NCI-H2107 (cell line): ENCODE measurements at places on chromosomes 11 and 22.

GRCh38 chr11:92886243-92886905, 83.1 kb upstream of the MTNR1B start:
- peak; percentile 61 for DNase-seq

DNA sequence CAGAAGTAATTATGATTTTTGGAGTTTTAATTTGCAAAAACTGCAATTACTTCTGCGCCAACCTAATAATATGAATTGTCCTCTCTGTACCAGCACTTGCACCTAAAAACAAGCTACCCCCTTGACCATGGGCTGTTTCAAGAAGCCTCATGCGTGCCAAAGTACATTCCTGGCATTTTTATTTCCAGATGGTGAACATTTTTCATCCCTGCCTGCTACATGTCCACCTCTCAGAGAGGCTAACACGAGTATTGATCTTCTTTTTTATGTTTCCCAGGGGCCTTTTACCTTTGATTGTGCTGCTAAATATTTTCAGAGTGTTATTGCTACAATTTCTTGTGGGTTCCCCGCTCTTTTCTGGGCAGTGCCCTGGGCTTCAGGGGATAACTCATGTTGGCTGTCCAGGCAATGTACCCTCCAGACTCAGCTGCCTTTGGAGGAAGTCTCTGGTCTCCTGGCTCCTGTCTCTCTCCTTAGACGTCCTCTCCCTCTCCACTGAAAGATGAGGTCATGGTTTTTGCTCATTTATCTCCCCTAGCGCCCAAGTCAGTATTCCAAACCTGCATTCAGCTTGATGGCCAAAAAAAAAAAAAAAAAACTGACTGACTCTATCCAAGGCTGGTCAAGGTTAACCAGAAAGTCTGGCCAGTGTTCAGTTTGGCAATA, 86.2 kb upstream of the ASPHD2 start:
- no peak for DNase-seq

- DNase-seq = no peak
Measured at GRCh38 chr11:1228921-1229451, 6.1 kb downstream of the MUC5B start.

GRCh38 chr11:42329929-42330565, 870.6 kb upstream of the LRRC4C start:
- DNase-seq = no peak

DNA sequence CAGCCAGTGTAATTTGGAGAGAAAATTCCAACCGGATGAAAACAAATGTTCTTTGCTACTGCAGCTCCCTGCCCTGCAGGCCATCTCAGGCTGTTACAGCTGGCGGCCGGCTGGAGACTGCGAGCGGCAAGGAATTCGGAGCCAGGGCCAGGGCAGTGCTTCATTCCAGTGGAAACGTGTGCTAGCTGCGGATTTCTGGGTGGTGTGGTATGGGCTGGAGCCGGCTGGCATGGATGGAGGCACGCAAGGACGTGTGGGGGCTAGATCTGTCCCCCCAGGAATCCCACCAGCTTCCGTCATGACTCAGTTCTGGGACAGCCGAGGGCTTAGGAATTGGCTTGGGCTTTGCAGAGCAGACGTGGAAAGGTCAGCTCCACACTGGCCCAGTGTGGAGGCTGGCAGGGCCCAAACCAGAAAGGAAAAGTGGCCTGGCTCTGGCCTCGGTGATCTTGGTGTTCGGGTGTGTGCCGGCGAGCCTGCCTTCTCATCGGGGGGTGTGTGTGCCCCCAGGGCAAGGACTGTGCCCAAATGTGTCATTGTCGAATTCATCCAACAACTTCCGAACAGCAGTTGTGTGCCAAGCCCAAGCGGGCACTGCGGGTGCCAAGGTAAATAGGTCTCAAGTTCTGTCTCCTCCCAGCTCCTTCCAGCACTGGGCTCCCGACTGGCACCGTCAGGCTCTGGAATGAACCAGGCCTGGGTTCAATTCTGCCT, 48.1 kb upstream of the SHISAL1 start:
- no peak for DNase-seq

- no peak for DNase-seq
Measured at GRCh38 chr11:559712-560304, 730 bp downstream of the LMNTD2 start.

- DNase-seq = no peak
Measured at GRCh38 chr22:48054596-48054995, 1292.1 kb downstream of the TBC1D22A start.

GRCh38 chr11:15761235-15761634, 595.1 kb downstream of the SOX6 start:
- no peak for DNase-seq

- no peak for DNase-seq
Measured at GRCh38 chr11:64165842-64166635, at the start of gene MACROD1. Gene MACROD1 (minus strand): TSS chr11:64166113. CDS start chr11:64165994, 119 bp downstream.

DNA sequence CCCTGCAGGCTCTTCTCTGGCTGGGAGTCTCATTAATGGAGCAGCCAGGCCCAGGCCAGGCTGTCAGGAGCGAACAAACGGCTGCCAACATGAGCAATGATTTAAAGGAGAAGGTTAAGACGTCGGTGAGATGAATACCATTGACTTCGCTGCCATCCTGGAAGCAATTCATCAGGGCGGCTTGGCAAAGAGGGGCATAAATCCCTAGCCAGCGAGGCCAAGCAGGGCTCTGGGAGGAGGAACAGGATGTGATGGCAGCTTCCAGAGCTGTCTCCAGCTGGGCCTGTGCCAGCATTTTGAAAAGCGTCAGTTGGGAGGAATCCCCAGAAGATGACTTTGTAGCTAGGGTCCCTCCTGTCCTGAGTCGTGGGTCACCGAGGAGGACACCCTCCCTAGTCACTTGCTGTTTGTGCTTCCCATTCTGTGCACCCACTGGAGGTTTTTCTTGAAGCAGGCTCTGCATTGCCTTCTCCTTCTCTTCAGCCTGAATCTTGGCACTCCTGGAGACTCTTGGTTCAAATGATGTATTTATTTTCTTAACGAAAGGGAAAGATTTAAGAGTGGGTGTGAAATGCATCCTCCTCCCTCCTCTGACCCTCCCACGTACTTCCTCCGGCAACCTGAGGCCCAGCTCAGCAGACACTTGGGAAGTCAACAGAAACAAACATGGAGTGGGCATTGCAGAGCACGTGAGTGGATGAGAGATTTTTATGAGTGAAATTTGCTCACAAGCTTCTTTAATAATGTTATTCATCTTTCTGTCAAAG, 476.3 kb upstream of the CADM1 start:
- no peak for DNase-seq

GRCh38 chr11:2691355-2691761, 8.4 kb downstream of the KCNQ1OT1 start:
- DNase-seq = no peak

DNA sequence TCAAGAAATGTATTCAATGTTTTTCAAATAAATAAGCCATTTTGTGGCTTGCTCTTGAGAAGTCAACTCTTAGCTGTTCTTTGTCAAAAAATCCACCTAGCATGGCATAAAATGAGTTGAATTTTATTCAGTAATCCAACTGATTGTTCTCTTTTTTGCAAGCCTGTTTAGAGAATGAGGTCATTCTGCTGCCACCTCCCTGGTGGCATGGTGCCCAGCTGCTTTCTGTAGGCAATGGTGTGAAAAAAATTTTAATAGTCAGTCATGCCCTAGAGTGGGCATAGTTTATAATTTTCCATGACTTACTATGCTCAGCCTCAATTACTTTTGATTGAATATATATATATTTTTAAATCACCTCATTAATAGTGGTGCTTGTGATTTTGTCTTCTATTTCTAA, 177.2 kb downstream of the INSC start:
- DNase-seq = no peak

DNA sequence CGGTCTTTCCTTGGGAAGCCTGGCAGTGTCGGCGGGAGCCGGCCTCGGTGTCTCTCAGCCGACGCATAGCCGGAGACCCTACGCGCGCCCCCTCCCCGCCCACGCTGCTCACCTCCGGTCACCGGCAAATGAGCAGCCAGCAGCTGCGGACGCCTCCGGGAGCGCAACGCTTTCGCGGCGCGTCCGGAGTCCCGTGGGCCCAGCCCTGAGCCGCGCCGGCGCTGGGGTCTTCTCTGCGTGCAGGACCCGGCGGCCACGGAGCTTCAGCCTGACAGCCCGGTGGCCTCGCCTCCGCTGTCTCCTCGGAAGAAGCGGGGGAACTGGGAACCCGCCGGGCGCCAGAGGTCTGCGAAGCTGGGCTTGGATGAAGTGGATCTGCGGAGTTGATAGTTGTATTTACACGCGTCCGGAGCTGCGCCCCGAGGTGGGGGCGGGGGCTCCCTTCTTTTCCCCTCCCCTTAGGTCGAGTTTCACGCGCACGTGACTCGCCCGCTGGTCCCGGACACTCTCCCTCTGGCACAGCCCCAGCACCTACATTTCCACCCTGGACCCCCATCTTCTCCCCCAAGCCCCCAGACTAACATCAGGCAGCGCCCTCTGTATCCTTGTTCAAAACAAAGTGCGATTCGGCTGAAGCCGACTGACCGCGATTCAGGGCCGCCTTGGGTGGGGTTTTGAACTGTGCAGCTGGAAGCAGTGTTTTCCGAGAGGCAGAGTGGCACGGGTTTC, at the start of gene SLC43A1:
SLC43A1 (minus strand) TSS at position 371 of the 729 bp plus-strand sequence. CDS start 1,591 bp downstream, outside the sequence.
- DNase-seq = no peak

GRCh38 chr22:19419464-19420178, 11.9 kb downstream of the HIRA start:
- no peak for DNase-seq

- DNase-seq = no peak
Measured at GRCh38 chr22:44883011-44883421, 126.8 kb downstream of the PHF21B start.

DNA sequence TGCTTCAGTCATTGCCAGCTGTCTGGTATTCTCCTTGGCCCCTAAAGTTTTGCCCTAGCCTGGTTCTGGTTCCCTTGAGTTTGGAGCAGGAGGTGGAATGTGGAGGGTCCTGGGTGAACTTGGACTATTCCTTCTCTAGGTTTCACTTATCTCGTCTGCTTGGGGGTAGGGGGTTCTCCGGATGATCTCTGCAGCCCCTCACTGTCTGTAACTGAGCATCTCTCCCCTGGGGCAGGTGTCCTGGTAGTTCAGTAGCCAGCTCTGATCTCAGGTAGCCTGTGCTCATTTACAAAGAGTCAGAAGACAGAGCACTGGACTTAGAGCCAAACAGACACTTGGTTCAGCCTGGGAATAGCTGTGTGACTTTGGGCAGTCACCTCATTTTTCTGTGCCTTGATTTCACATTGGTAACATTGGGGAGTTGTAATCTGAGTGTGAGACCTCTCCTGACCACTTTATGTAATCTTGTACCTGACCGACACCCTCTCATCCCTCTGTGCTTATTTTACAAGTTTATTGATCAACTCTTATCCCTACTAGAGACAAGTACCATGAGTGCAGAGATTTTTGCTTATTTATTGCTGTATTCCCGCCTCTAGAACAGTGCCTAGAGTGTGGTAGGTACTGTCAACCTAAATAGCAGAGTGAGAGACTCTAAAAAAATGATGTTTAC, 804 bp downstream of the CCDC134 start:
- DNase-seq = no peak

- no peak for DNase-seq
Measured at GRCh38 chr22:36770513-36771231, 5.2 kb downstream of the IFT27 start.

DNA sequence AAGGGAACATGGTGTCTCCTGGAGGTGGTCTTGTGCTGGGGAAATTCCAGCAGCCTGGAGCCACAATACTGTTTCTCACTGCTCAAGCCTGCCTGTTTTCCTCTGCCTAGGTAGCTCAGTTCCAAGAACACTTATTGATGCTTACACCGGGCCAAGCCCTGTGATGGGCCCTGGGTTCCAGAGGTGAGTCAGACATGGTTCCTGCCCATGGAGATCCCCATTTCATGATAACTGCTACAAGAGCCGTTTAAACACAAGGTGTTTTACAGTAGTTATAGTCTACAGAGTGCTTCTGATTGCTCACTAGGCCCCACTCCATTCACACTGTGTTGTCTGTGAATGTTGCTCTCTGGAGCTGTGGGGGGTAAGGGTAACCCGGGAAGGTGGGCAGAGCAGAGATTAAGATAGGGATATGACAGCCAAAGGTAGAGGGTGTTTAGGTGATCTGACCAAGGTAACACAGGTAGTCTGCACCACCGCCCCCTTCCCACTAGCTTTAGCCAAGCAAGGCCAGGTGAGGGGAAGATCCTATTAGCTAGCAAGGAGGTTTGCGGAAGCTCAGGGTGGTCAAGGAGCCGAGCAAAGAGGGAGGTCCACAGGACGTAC, 696 bp upstream of the MICAL2 start:
- DNase-seq = no peak

DNA sequence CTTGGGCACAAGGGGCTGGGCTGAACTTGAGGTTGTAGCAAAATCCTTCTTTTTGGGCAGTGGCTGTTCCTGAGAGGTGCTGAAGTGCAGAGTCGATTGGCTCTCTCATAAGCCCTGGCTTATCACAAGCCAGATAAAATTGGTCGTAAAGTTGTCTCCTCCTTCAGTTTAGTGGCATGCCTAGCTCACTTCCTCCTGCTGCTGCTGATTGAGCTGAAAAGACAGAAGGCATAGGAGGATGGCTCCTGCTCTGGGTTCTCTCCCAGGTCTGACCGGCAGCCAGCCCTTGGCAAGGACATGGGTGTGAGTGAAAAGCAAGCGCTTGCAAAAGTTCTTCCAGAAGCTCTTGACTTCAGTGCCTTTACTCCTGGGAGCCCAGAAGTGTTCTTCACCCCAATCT, 83.9 kb downstream of the LDLRAD3 start:
- no peak for DNase-seq

DNA sequence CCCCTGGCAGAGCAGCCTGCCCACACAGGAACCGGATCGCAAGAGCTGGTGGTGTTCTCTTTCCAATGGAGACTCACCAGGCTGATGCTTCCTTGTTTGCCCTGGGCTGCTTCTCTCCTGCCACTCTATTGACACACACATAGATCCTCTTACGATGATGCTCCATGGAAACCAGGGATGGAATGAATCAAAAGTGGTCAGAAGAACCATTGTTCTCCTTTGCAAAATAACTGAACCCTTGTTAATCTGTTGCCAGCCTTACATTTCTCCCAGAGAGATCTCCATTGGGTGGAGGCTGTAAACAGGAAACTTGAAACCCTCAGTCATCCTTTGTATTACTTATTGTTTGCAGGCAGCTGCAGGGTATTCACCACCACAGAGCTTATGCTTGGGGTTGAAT, 24.6 kb upstream of the LDLRAD3 start:
- DNase-seq = peak; percentile 63

DNA sequence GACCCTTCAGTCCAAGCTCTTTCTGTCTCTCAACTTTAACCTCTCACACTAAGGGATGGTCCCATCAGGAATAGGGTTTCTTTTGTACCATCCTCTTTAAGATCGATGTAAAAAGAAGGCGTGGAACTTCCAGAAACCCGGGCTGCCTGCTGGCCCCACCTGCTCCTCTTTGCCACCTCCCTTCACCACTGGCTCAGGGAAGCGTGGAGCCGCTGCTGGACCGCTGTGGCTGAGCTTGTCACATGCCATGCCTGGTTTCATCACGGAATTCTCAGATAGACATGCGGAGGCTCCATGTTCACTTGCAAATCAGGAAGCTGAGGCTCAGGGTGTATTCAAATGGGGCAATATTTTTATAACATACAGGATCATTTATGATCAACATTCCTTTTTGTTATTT, 399.7 kb downstream of the BRD1 start:
- no peak for DNase-seq

DNA sequence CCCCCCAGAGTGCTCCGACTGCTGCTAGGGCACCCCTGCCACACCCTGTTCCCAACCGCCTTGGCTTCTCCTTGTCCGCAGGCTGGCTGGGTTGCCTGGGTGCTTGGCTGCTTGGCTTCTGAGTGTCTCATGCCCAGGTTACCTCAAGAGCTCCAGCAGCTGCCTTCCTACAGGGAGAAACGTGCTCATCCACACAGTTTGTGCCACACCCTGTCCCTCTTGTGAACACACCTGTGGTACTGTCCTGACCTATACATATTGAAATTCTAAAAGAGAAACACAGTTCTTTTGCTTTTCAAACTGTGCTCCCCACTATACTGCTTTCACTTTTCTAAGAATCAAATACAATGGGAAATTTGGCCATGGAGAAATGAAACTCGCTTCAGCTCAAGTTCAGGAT, 191.4 kb downstream of the DBX1 start:
- DNase-seq = no peak
